ENCODE measurements at places on chromosomes 6 and 20.

DNA sequence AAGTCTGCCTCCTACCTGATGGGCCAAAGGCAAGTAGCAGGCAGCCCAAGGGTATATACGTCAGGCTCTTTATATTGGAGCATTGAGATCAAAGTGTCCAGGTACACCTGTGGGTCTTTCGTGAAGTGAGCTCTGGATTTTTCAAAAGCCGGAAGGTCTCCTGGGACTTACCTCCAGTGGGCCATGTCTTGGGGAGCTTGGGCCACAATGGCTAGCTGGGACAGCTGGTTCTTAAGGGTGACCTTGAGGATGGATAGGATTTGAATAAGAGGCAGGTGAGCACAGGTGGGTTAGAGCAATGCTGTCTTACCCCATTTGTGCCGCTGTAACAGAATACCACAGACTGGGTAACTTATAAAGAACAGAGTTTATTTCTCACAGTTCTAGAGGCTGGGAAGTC lies 153.4 kb downstream of the CDC5L start:
- no peak for DNase-seq

DNA sequence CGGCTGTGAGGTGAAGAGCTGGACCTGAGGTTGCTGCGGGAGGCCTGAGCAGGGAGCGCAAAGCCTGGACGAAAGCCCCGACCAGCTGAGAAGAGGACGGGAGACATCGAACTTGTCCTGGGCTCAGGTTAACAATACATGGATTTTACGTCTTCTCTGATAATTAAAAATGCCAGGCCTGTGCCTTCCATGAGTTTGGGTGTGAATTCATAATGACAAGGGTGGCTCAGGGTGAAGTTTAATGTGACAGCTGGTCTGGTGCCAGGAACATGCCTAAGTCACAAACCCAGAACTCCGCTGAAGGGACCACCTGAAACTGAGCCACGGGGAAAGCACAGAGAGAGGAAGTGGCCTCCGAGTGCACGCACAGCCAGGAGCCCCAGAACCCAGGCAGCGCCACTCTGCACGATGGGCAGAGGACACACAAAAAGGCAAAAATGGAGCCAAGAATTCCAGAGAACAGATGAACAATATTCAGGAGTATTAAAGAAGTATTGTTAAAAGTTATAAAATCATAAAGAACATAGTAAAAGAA lies 150.1 kb upstream of the RPS6KA2 start:
- no peak for DNase-seq

DNA sequence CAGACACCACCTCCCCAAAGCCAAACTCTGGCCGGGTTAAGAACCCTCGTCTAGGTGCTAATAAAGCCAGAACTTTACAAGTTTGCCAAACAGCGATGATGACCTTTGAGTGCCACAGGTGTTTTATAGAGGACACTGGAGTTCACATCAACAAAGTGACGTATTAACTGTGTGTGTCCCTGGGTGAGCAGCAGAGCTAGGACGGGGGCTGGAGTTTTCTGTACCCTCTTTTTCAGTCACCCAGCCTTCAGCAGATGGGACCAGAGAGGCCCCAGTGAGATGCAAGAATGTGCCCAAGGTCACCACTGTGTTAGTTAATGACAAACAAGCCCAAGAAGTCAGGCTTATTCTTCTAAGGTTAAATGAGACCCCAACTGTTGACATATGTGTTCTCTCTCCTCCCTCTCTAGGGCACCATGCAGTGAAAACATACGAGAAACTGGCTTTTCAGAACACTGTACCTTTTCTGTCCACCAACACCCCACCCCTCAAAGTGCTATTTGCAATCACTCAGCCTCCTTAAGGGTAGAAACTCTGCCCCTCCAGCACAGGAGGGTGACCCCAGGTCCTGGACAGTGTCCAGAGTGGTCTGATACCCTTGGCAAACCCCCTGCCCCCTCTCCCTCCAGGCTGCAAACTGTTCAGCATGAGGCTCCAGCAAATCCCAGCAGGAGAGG lies 5.2 kb downstream of the SDC4 start:
- no peak for DNase-seq

- no peak for DNase-seq
Measured at GRCh38 chr6:110786271-110786670, 29.0 kb downstream of the CDK19 start.

- no peak for DNase-seq
Measured at GRCh38 chr20:14478126-14478525, 140.7 kb upstream of the FLRT3 start.

DNA sequence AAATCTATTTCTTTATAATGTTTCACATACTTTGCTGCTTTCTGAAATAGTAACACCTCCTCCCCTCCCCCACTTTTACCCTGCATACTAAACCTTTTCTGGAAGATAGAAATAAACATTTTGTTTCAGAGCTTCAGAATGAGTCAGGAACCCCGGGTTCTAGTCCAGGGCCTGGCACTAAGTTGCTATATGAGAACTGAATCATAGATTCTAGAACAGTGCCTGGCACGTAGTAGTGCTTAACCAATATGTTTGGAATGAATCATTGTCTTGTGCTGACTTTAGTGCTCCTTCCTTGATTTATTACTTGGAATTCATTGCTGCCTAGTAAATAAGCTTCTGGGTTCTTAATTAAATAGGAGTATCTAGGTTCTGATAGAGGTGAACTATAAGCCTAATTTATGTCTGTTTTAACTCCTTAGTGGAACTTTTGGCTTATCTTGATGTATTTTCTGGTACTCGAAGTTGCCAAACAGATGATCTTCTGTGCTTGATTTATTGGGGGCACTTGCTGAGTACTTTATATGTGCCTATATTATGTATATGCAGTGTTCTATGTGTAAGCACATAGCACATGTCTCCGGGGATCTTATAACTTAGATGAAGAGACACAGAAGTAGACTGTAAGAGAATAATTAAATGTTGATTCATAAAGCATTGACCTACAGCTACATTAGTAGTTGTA lies 18.6 kb downstream of the TAB2 start:
- no peak for DNase-seq

- no peak for DNase-seq
Measured at GRCh38 chr6:7910298-7910653, 312 bp downstream of the TXNDC5 start.

GRCh38 chr6:12957321-12958051 lies 240.9 kb downstream of the PHACTR1 start:
- DNase-seq = no peak

- no peak for DNase-seq
Measured at GRCh38 chr6:85418059-85418458, 31.8 kb upstream of the NT5E start.

DNA sequence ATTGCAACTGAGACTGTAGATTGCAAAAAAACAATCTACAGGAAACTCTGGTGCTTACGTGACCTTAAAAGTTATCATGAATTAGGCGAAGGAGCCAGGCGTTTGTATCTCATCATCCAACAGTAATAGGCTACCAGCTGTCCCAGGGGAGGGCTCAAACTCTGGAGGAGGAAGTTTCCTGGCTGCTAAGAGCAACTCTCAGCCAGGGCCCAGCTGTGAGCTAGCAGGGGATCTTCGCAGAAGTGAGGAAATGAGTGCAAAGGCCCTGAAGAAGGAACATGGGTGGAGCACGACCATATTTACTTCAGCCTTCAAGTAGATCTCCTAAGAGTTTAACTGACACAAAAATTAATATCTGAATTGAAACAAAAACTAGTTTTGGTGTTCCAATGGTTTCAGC lies 686.9 kb upstream of the MAP3K7 start:
- no peak for DNase-seq

DNA sequence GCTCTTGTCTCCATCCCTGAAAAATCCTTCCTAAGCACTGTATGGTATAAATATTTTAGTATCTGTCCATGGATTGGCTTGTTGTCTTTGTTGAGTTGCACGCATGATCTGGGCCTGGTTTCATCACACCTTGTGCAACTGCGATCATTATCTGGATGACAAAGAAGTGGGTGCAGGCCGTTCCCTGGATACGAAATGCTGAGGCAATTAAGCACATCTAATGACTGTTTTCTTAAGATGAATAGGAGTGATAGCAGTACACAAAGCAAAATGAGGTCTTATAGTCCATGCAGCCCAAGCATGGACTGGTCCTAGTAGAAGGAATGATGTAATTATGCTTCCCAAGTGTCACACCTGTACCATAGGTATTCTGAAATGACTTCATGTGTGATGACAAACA lies 47.8 kb downstream of the SLC35D3 start:
- DNase-seq = no peak

DNA sequence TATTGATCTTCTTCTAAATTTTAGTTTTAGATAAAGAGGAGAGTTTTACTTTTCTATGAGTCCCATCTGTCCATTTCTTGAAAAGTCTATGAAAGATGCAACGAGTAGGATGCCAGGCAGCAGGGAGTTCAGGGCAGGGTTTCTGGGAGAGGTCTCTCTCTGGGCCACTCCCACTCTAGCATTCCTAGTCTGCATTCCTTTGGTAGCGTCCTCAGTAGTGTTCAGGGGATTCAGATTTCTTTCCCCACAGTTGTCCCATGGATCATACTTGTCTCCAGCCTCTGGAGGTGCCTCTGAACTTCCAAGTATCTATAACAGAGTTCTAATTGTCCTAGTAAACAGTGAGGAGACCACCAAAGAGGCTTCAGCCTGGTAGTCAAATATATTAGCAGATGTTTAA lies 225.3 kb downstream of the RIMS1 start:
- peak; percentile 0 for DNase-seq

DNA sequence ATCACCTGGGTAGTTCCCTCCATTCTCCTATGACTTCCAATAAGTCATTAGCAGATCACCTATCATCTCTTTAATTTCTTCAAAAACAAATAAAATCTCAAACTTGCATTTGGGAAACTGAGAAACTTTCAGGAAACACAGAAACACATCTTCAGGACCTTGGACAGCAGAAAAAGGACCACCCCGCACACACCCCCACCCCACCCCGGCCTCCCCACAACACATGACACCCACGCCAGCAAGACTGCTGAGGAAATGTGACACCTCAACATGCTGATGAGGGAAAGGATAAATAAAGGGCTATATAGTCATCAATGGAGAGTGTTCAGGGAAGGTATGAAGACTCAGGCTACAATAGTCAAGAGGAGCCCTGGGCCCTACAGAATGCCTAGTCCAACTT lies 15.6 kb upstream of the TRIM39 start:
- no peak for DNase-seq

- DNase-seq = no peak
Measured at GRCh38 chr6:2187826-2188225, 57.6 kb downstream of the GMDS start.

GRCh38 chr6:134870677-134871498 lies 79.0 kb downstream of the ALDH8A1 start:
- DNase-seq = no peak

DNA sequence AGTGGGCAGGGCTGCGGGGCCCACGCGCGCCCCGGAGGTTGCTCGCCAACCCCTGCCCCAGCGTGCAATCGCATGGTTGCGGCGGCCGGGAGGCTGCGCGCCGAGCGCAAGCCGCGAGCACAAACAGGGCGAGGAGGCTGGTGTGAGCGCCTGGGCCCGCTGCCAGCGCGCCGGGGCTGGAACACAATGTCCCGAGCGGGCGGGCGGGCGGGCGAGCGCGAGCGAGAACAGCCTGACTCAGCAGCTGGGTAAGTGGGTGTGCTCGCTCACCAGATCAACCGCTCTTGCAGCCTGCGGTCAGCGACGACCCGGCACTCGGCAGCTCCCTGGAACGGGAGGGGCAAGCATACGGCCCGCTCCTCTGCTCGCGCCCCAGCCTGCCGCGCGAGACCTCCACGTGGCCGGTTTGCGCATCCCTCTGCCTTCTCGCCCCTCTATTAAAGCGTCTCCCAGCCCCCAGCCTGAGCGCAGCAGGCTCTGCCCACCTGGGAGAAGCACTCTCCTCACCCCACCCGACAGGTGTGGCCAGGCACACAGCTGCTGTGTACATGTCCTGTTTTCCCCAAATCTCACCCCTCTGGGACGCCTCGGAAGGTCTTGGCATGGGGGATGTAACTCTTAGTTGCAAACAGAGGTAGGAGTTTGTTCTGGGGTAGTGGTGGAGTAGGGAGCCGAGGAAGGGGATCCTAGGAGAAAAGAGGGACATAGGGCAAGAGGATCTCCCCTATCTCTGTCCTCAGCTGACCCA lies 8.7 kb upstream of the ARMC12 start:
- no peak for DNase-seq

GRCh38 chr20:52402950-52403349 lies 211.4 kb upstream of the ZFP64 start:
- no peak for DNase-seq

DNA sequence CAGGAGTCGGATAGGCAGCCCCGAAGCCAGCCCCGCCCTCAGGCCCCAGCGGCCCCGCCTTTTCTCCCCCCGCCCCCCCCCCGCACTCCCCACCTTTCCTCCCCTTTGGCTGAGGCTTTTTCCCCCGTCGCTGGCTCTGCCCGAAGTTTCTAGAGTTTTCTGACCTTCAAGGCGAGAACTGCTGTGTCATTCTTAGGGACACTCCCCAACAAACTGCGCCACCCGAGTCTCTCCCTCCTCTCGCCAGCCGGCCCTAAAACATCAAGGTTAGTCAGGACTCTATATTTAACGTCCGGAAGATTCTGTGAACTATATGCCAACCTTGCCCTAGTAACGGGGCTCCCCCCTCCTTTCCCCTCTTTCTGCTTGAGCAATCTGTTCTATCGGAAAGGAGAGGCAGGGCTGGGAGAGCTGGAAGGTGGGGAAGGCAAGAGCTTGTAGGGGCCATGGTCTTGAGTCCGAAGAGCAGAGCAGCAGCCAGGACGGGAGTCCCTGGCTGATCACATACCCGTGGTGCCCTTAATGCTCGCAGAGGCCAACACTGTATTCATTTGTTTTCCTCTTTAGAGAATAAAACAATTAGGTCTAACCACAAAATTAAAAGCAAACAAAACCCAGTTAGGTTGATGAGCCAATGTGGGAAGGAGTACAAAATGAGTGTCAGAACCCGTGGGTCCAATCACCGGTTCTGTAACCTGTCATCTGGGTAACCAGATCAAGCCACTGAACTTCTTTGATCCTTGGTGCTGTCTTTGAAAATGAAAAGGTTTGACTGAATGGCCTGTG lies 5.3 kb upstream of the HSPA1B start:
- no peak for DNase-seq

DNA sequence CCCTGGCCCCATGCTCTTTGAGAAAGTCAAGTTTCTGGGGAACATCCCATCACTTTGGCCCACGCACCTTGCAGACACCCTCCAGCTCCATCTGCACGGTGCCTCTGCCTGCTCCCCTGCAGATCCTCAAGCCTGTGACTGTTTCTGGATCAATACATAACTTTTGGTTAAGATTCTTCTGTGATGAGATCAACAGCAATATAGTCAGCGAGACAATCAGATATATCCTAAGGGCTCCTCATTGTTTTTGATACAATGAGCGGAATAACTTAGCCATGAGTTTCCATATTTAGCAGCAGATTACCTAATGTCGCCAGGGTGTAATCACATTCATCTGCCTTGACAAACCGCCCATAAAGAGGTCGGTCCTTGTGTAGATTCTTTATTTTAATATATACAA lies 109.3 kb upstream of the MTHFD1L start:
- no peak for DNase-seq

DNA sequence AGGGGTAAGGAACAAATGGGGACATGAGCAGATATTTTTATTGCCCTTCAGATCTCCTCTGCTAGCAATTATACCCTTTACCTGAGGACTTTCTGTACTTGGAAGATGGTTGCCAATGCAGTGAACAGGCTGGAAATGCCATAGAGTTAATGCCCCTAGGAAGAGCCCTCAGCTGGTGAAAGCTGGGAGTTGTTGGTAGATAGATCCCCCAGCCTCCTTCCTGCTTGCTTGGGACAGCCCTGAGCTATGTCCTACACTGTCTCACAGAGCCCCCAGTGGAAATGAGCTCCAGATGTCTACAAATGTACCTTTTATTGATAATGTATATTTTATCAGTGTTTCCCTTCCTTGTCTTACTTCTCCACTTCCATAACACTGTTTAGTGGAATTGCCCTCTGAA lies 87.6 kb upstream of the PAK5 start:
- DNase-seq = no peak

Measured in NT2/D1 (cell line).